ENCODE measurements at places on chromosomes 1 and 21. TPM values are rescaled to one million over a fixed set of nuclear protein-coding genes. Genes with fewer than 3 reads are reported as not detected.

- DNase-seq, result no peak
Observed at GRCh38 chr1:47921935-47922415, 75.2 kb downstream of the TRABD2B start.

The KLF17 gene
- total RNA-seq, result not detected

GRCh38 chr1:12447849-12448312, 170.1 kb downstream of the DHRS3 start:
- DNase-seq, result no peak

DNA sequence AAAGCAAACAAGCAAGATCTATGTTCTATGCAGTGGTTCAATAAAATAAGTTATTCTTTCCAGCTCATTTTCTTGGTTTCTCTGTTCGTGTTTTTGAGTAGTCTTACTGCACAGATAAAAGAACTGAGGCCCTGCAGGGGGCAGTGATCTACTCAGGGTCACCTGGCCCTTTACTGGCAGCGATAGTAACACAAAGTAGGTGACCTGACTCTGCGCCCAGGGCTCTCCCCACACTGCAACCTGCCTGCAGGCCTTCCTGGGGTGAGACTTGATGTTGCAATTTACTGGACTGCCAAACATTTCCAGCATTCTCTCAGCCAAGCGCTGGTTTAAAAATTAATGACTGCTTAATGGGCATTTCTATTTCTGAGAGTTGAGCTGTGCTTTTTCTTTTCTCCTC, 110.3 kb downstream of the HUNK start:
- no peak for DNase-seq

The KRTAP12-2 gene
- total RNA-seq, result not detected

- DNase-seq, result no peak
Observed at GRCh38 chr1:179925922-179926849, 28.4 kb upstream of the CEP350 start.

GRCh38 chr1:214476986-214477870, 74.2 kb downstream of the PTPN14 start:
- DNase-seq, result no peak

All from Right ventricle myocardium superior (tissue), 1 donor.